HT1080 (cell line): ENCODE measurements at places on chromosomes 2 and 18.
A peak's percentile ranks its signal among the peaks of the same experiment; 100 is the strongest.

DNA sequence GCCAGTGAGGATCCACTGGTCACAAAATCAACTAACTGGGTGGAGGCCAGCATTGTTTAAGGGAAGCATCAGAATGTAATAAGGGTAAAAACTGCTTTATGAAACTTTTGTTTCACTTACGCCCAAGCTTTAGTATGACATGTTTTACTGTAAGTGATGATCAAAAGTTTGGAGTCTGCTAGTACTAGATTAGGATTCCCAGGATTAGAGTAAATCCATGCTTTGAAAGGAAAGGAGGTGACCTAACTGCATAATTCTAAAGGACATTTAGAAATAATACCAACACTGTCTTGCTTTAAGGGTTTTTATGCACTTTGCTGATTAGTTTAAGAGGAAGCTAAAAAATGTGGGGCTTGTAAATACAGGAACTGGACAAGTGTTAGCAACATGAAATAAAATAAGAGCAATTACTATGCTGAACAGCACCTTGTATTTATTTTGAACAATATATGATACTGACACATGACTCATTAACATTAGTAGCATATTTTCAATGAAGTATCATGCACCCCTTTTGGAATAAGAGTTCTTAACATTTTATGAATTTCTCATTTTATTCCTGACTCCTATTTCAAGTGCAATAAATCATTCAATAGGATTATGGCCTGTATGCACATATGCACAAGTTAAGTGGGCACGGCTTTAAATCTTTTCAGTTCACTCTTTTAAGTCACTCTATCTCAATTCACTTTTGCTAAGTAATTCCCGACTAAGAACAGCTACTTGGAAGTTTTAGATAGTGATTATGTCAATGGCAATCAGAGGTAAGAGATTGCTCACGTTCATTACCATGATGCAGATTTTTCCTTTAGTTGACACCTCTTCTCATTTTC lies 62.5 kb downstream of the STK39 start:
- no peak for DNase-seq

DNA sequence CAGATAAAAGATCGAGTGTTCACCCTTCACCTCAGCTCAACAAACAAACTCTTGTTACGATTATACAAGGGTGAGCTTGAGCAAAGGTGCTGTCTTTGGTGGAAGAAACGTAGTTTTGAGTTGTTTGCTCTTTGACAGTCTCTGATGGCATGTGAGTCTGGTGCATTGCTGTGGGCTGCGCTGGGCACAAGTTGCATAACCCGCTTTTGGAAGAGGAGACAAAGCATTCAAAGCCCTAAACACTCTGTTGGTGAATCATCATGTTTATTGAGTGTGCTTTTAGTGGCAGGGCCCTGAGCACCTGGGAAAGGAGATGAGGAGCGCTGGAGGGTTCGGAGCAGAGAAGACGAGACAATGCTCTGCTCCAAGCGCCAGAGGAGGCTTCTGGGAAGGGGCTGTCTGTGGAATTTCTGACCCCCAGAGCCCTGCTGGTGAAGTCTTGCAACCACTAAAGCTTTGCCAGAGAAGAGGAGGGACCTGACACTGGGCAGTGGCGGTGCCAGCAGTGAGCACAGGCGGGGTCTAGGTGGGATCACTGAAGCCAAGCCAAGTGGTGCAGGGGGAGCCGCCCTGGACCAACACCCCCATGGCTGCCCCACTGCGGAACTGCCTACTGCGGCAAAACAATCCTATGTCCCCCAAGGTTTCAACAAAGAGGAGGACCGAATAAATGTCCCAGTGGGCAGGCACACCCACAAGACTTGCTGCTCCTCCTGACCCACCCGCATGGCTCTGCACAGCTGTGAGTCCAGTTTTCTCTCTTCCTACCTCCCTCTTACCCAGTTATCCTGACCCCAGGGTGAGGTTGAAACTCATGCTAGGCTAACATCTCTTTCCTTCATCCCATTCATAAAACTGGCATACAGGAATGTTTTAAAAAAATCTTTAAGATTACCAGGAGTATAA lies 64.0 kb downstream of the TNFRSF11A start:
- no peak for DNase-seq

GRCh38 chr2:210524533-210524932 lies 31.9 kb upstream of the CPS1 start:
- DNase-seq, result no peak

- DNase-seq, result no peak
Observed at GRCh38 chr2:583666-584065, 93.5 kb downstream of the TMEM18 start.

DNA sequence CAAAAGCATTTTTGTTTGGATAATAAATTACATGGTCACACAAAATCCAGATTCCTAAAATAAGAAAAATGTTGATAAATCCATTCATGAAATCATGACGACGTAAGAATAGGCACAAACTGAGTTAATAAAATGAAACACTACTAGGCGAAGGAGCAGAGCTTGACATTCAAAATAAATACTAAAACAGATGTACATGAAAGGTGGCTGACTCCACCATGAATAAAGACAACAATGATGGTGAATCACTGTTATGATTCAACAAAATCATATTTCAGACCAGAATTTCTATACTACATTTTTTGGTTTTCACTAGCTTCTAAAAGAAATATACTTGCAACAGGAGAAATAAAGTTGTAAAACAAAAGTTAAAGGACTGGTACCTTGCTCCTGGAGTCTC lies 122.0 kb upstream of the RNU4ATAC start:
- no peak for DNase-seq

DNA sequence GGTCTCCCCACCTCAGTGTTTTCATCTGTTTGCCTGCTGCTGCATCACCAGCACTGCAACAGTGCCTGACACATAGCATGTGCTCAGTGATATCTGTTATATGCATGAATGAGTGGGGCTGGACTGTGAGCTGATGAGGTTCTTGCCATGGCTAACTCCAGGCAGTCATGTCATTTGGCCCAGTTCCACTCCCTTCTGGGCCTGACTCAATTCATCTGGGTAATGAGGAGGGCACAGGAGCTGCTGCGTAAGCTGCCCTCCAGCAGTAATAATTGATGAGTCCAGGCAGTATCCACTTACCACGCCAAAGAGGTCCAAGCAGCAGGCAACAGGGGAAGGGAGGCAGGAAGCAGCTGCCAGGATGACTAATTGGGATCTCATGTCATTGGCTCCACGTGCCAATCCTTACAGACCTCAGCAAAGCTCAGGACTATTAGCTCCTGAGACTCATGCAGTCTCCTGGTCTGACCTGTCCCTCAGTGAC lies 34.1 kb upstream of the MAT2A start:
- DNase-seq, result peak; percentile 100

GRCh38 chr2:229713371-229714079 lies 830 bp downstream of the DNER start:
- DNase-seq, result peak; percentile 52

DNA sequence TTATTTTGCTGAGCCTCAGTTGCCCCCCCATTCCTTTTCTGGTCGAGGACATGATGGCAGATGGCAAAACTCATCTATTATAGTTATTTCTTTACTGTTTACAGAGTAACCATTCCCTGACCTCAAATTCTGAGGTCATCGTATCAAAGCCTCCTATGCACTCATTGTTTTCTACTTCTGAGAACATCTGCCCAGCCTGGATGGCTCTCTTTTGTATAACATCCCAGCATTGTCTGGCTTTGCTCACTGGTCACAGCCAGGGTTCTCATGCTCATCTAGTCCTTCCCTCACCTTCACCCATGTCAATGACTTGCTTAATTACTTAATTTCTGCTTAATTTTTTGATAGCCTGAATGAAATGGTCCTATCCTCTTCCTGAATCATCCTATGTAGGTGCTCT lies 472.1 kb downstream of the PARD3B start:
- DNase-seq, result no peak

DNA sequence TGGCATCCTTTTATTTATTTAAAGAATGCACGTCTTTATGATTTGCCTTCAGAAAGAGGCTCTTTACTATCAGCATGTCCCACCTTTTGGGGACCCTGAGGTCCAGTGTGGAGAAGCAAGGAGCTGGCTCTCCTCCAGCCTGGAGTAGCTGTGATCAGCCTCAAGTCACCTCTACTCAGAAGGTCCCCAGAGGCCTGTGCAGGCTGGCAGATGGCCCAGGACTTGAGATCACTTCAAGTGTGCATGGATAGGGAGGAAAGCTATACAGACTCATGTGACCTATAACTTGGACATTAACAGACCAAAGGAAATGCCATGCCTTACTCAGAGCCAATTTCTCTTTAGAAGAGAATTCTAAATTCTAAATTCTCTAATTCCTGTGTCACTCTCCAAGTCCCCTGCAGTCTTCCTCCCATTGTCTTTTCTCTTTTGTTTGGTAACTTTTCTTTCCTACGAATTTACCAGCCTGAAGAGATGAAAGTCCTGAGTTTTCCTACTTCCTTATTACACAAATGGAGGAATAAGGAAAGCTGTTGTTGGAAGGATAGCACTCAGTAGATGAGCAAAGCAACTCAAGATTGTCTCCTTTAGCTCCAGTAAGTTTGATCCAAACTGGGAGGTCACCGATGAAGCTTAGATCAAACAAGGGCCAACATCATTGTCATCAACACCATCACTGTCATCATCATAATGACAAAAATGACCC lies 163.9 kb downstream of the GFPT1 start:
- peak; percentile 48 for DNase-seq

DNA sequence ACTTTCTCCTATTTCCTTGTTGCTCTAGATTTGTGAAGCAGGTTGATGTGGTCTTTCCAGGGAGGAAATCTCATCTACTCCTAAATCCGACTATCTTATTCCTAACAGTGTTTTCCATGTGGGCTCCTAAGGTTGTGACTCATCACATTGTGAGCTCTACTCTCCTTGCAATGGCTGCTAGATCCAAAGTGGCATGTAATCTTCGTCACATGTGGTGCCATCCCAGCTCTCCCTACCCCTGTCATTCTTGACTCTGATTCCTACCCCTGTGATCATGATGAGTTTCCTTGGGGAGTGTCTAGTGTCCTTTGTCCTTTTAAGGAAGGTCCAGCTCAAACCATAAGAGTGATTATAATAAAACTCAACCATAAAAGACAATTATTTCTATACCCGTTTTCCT lies 47.3 kb upstream of the GULP1 start:
- DNase-seq, result peak; percentile 38

- DNase-seq, result no peak
Observed at GRCh38 chr2:115174651-115175050, 732.2 kb downstream of the DPP10 start.

- DNase-seq, result no peak
Observed at GRCh38 chr18:47506897-47507296, 255.4 kb upstream of the SKOR2 start.

DNA sequence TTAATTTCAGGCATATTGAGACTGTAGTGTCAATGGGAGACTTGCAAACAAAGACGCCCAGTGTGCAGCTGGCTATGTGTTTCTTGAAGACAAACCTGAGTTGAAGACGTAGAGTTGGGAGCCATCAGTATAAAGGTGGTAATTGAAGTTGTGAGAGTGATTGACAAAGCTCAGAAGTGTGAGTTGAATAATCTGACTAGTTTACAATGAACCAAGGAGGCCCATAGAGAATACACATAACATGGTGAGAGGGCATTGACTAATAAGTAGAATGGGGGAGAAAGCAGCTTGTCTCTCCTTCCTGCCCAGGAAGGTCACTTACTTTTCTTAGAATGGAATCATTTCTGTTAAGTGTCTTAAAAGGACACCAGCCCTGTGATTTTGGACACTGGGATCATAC lies 14.1 kb downstream of the SP110 start:
- DNase-seq, result no peak

DNA sequence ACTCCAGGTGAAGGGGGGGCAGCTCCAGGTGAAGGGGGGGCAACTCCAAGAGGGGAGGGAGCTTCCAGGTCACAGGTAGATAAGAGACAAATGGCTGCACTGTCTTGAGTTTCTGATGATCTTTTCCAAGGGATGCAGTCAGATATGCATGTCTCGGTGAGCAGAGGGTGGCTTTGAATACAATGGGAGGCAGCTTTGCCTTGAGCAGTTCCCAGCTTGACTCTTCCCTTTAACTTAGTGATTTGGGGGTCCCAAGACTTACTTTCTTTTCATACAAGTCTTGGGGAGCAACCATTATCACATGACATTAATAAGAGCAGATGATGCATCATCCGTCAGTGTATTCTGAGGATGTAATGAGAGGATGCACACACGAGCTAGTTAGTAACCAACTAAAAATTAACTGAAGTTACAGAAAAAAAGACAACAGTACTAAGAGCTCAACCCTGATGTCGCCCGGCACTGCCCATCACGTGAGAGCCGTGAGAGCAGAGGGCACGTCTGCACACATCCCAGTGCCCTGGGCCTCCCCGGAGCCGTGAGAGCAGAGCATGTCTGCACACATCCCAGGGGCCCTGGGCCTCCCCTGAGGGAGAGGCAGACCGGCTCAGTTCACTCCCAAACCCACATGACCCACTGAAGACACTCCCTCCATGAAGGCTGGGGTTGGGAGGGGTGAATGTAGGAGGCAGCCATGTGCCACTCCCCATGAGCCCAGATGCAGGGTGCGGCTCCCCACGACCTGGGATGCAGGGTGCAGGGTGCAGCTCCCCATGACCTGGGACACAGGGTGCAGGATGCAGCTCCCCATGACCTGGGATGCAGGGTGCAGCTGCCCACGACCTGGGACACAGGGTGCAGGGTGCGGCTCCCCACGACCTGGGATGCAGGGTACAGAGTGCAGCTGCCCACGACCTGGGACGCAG lies 39.4 kb downstream of the PXDN start:
- no peak for DNase-seq

DNA sequence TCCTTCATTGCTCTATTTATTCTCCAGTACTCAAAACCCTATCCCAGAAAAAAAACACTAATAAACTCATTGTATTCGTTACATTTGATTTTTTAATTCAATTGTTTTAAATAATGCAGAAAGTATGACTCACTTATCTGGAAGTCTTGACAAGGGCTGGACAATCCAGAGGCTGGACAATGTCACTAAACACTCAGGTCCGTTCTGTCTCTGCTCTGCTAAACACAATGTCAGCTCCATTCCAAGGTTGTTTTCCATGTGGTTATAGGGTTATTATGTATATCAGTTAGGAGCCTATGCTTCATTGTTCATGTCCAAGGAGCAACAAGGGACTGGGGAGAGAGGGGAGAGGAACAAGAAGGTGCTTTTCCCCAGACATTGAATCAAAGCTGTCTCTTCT lies 125.5 kb downstream of the IRS1 start:
- DNase-seq, result no peak

GRCh38 chr2:101388232-101388631 lies 929 bp upstream of the CREG2 start:
- DNase-seq, result peak; percentile 84

GRCh38 chr2:75596784-75597183 lies 36.0 kb upstream of the EVA1A start:
- DNase-seq, result peak; percentile 71
